Activated gamma-delta T cell treated with anti-CD3 and anti-CD28 coated beads, Interleukin-2, amount 50 U/mL, for 16 hours (primary cell): ENCODE measurements at places on chromosomes 16 and 17.

GRCh38 chr17:35044181-35044580, 19.3 kb downstream of the RFFL start:
- DNase-seq: no peak

DNA sequence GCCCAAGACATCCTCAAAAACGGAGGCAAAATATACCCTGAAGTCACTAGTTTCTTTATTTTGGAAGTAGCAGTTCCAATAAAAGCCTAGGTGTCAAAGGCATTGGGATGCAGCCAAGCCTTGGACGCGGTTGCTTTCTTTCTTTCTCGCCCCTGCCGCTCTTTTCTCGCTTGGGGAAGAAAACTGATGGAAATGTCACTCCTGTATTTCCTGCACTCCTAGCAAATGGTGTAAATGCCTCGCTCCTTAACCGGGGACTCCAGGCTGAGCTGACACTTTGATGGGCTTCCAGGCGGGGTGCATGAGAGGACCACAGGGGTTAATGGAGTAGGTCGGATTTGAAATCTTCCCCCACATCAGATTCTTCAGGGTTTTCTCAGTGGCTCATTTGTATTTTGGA, 114.1 kb downstream of the FOXL1 start:
- DNase-seq: no peak

- no peak for DNase-seq
Measured at GRCh38 chr17:8599351-8600011, 31.0 kb downstream of the MYH10 start.

DNA sequence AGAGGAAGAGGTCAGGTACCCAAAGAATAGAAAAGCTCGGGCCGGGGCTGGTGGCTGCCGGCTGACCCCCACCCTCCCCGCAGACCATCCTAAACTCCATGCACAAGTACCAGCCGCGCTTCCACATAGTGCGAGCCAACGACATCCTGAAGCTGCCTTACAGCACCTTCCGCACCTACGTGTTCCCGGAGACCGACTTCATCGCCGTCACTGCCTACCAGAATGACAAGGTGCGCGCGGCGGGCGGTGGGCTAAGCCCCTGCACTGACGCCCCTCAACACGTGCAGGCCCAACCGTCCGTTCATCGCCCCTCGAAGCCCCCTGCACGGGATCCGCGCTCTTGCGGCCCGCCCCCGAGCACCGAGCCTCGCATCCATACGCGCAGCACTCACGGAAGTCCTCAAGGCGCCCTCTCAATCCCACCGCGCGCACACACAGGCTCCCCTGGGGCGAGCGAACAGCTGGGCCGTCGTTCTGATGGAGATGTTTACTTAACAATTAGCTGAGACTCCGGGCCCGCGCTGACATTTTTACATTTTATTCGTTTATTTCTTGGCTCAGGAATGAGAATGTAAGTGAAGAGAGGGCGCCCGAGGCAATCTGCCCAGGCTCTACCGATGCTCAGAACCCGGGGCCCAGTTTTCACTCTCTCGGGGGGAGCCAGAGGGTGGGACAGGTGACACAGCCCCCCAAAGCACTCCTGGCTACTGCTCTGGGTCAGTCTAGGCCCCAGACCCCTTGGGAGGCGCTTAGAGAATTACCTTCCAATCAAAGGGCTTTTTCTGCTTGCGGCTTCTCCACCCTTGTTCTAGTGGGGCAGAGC, 3.5 kb downstream of the TBX2 start:
- no peak for DNase-seq
